ENCODE measurements at places on chromosomes 1 and 21.

DNA sequence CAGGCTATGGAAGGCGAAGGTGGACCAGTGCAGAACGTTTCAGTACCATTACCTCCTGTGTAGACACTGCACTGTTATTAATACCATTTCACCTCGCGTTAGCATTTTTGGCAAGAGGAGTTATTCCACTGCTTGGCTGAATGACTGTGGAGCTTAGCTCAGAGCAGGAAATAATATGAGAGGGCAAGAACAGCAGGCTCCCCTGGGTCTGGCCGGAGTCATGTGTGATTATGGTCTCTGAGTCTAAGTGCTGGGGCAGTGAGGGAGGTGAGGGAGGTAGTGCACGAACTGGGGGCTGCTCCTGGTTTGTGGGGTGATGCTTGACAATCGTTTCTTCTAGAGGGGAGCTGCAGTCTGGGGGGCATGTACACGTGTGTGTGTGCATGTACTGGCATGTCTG, 82.9 kb downstream of the MDM4 start:
- DNase-seq, result no peak

DNA sequence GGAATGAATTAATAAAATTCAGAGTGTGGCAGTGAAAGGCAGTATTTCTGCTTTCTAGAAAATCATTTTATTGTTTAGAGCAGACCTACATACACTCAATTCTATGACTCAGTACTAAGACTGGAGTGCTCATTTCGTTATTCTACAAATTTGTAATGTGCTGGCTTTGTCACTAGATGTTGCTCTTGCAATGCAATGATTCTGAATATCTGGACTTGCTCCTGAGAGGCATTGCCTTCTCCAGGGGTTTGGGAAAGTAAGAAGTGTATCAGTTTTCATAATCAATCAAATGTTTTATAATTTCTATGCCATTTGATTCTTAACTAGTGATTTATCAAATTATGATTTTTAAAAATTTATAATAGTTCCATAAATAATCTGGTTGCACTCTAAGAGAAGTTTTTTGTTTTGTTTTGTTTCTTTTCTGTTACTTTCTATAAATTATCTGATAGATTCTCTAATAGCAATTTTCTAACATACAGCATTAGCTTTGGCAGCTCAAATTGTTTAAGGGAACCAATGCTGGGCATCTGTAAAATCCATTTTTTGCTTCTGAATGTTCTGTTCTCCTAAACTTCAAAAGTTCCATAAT, 280.5 kb upstream of the SGIP1 start:
- peak; percentile 63 for DNase-seq

DNA sequence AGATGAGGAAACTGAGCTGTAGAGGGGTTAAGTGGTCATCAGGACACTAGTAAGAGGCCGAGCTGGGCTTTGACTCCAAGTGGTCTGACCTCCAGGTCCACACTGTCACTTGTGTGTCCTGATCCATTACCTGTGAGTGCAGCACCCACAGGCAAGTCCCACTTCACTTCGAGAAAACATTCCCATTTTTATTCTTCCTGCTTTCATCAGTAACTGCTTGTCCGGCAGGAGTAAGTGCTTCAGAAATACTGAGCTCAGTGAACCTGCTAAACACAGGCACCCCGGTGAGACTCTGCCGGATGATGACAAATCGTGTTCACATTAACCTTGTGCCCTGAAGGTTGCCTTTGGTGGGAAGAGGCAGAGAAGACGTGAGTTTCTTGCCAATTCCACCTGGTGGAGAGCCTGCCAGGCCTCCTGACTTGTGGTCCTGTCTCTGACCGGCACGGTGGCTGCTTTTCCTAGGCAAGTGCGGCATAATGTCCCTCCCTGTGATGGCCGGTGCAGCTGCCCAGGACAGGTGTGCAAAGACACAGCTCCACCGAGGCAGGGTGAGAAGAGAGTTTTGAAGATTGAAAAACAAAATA, 29.4 kb downstream of the ZBTB18 start:
- DNase-seq, result no peak

DNA sequence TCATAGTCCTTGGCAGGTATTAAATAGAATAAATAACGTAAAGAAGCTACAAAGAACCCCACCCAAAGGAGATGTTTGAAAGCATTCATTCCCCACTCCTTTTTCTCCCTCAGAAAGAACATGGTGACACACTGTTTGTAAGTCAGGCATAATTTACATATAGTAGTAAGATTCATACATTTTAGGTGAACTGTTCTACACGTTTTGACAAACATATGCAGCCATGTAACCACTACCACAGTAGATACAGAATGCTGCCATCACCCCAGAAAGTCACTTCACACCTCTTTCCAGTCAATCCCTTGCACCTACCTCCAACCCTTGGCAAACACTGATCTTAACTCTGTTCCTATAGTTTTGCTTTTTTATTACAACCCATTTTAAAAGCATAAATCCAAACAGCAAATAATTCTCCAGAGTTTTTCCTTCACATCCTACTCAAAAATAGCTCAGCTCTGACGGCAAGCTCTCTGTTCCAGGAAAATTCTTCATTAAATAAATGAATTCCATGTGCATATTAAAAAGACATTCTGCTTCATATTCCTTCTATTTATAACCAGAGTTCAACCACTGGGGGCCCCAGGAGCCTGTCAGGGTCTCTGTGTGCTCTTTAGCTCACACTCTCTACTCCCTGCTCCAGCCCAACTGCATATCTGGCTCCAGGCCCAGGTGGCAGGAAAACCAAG, 258.8 kb downstream of the PLPP3 start:
- DNase-seq, result no peak

DNA sequence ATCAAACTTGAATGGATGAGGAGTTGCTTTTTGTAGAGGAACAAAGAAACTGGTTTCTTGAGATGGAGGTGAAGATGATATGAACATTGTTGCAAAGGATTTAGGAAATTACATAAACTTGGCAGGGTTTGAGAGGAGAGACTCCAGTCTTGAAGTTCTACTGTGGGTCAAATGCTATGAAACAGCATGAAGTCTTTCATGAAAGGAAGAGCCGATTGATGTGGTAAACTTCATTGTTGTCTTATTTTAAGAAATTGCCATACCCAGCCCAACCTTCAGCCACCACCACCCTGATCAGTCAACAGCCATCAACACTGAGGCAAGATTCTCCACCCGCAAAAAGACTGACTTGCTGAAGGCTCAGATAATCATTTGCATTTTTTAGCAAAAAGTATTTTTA, 52.2 kb downstream of the SIPA1L2 start:
- DNase-seq, result no peak

GRCh38 chr1:217360510-217360909, 270.4 kb downstream of the GPATCH2 start:
- DNase-seq, result no peak

DNA sequence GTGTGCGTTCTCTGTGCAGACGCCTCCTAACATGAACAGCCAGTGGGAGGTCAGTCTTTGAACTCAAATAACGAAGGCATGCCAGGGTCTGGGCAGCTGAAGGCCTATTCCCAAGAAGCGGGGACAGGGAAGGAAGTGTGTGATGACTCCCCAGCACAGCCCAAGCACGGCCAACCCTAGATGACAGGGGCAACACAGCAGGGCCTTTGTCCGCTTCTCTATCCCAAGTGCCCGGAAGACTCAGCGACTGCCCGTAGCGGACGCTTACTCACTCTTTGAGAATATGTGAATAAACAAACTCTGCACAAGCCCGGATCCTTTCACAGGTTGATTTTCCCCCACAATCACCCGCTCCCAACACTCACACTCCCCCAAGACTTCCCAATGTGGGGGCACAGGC, 11.2 kb downstream of the C1orf198 start:
- no peak for DNase-seq

GRCh38 chr1:209667708-209668107, 7.5 kb upstream of the G0S2 start:
- DNase-seq, result no peak

DNA sequence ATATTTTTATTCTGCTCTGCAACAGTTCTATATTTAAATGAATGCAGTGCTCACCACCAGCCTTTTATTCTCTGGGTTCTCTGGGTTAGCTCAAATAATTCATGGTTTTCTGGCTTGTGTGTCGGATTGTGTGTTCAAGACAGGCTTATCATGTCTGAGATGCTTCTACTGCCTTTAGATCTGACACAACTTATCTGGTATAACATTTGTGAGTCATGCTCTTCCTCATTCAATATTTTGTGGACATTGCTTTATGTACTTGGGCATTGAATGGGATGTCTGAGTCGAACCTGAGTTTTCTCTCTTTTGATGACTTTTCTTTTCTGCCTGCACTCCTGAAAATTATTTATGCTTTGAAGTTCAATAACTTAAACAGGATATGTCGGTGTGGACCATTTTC, 17.6 kb upstream of the PKP1 start:
- DNase-seq, result no peak

DNA sequence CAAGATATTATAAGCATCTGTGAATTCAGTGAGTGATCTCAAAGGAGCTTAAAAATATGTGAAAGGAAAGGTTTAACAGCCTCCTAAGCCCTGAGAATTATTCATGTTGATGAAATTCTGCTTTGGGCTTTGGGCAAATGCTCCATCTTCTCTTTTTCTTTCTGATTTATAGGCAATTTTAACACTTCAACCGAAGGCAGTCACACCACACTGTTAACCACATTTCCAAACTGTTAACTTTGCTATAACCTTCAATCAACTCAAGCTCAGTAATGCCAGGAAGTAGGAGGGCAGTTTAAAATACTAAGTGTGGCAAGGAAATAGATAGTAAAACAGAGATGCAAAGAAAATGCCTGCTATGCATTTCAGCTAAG, 54.4 kb upstream of the NEK7 start:
- DNase-seq, result no peak

DNA sequence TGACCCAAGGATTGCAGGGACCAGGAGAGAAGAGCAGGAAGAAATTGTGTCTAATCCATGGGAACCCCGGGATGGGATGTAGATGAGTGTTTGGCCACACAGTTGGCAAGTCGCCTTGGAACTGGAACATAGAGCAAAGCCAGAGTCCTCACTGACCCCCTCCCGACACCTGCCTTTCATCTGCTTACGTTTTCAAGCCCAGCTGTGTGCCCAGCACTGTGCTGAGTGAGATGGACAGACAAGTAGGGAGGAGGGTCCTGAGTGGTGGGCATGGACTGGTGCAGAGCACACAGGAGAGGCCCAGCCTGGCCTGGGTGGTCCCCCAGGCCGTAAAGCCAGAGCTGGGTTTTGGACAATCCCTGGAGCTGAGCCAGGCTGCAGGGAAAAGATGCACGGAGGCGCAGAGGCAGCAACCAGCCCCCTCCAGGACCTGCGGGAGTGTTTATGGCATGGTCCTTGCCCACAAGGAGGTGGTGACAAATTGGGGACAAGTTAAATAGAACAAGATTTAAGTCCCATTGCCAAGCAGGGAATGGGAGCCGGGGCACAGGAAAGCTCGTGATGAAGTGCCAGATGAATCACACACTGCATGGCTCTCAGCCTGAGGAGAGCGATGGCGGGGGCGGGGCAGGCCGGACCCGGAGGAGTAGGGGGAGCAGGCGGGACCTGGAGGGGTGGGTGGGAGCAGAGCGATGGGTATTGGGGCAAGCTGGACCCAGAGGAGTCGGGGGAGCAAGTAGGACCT, 157.8 kb upstream of the VAMP3 start:
- DNase-seq, result no peak

- no peak for DNase-seq
These were observed 19.9 kb downstream of the AGPAT3 start for GRCh38 chr21:43884861-43885417.

DNA sequence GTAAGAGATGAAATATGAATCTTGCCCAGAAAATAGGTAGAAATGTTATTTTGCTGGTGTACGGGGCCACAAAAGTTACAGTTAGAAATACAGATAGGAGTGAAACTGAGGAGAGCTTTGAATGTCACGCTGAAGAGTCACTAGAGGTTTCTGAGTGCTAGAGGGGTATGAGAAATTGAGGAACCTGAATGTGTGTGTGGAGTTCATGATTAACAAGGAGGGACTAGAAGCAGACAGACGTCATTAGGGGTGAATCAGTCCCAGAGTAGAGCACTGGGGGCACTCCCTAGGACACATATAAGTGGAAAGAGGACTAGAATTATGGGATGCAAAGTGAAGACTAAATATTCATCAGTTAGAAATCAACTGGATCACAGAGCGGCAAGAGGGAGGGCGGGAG, 188.9 kb upstream of the MAP1LC3C start:
- DNase-seq, result no peak

- DNase-seq, result no peak
These were observed 4.5 kb upstream of the NHLH1 start for GRCh38 chr1:160362168-160362957.

DNA sequence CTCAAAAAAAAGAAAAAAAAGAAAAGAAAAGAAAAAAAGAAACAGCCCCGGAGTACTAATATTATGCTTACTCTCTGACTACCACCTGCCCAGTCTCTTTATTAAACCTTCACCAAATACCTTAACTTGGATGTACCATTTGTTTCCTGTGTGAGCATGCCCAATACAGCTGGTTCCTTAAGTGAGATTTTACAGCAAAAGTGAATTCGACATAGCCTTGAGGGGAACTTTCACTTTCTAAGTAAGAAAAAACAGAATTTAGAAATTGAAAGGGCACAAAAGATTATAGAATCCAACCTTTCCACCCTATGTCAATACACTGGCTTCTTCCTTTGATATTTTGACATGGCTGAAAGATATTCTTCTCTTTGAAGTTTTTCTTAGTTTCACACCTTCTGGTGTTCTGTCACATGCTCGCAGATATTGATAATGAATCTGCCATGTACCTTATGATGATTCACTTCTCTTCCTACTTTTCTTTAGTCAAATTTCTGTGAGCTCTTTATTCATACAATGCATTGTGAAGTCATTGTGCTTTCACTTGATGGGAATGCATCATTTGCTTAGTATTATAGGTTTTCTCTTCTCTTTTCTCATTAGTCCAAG, 5.2 kb upstream of the GIPC2 start:
- no peak for DNase-seq

DNA sequence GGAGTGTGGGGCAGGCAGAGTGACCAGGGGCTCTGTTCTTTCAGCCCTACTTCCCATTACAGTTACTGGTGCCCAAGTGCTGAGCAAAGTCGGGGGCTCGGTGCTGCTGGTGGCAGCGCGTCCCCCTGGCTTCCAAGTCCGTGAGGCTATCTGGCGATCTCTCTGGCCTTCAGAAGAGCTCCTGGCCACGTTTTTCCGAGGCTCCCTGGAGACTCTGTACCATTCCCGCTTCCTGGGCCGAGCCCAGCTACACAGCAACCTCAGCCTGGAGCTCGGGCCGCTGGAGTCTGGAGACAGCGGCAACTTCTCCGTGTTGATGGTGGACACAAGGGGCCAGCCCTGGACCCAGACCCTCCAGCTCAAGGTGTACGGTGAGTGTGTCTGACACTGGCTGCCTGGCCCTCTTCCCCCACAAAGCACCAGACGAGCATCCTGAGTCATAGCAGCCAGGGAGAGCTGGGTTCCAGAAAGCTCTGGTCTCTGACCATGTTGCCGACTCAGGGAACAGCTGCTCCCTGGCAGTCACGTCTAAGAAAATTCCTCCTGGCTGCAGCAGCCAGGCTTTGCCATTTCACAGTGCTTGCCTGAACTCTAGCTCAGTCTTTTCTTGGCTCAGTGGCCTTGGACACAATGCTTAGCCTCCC, 3.3 kb downstream of the SLAMF8 start:
- peak; percentile 29 for DNase-seq

- peak; percentile 78 for DNase-seq
These were observed 61.4 kb downstream of the EIF2B3 start for GRCh38 chr1:44924835-44925464.

Measured in fibroblast of gingiva (primary cell).